GM04504 (cell line): ENCODE measurements at places on chromosomes 13 and 19.

- DNase-seq = no peak
Observed at GRCh38 chr13:45257638-45258333, 56.9 kb upstream of the KCTD4 start.

DNA sequence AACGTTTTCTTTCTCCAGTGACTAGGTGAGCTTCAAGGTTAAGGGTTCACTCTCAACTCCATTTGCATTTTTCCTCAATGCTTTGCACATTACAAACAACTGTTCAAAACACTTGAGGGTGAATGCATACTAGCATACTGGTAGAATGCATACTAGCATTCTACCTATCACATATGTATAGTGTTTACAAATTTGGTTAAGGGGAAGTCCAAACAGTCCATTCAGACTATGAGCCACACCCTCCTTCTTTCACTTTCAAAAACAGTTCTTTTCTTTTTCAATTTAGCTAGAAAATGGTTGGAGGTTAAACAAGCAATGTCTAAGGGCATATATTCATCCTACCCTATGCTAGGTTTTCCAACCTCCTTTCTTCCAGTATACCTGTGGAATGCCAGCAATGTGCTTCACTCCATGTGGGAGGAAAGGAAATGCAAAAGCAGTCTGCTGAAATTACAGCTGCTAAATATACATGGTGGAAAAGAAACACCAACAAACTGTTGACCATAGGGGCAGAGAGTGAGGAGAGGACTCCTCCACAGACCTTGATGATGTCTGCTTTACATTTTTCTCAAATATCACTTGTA, 102.6 kb downstream of the DOCK9 start:
- no peak for DNase-seq

GRCh38 chr19:35713904-35714495, 3.8 kb upstream of the KMT2B start:
- DNase-seq = no peak

DNA sequence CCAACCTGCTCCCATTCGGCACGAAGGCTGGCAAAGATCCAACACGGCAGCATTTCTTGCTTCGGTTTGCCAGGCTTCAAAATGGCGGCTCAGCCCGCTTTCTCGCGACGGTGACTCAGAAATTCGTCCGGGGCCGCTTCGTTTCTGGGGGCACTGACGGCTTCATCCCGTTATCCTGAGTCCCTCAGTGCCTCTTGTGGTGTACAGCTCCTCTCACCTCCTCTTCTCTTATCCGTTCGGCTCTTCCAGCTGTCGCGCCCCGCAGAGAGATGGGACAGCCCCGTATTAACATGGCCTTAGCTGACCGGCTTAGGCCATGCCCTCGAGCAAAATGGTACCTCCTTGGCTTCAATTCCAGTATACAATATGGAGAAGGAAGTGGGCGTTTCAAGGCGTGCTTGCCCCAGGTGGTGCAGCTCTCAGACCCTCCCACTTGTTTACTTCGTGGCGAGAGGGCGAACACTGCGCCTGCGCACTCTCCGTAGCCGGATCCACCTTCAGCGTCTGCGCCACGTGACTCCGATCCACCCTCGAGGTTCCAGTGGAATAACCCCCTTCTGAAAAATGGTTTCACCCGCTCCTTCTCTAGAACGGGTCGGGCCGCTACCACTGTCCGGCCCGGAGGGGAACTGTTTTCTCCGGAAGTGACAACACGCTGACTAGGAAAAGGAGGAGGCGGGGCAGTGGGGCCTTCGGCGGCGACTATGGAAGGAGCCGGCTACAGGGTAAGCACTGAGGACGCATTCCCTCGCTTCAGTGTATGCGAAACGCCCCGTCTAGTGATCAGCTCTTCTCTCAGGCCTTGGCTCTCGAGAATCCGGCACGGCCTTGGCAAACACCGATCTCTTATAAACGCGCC, at the start of the genes AKT1S1 and TBC1D17:
TSS of gene AKT1S1 (minus strand) at position 336 of the 859 bp plus-strand sequence. CDS start 4,060 bp downstream, outside the sequence.
TSS of gene TBC1D17 (plus strand) at position 683 of the 859 bp plus-strand sequence. CDS start at position 705, 22 bp downstream.
- DNase-seq = peak; percentile 100

DNA sequence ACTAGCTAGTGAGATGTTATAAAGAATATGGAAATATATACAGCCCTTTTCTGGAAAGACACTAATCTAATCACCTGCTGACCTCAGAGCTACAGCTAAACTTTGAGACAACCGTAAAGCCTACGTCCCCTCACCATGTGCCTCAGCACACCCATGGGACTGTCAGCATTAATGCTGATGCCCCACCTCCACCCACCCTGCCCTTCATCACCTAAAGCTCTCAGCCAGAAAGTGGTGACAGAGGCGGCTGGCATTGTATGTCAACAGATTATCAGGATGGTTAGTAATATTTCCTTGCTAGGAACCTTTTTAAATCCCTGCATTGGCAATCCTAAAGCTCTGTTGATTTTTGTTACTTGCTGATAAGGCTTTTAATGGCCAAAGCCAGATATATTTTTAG, 1177.9 kb downstream of the DIAPH3 start:
- DNase-seq = no peak

DNA sequence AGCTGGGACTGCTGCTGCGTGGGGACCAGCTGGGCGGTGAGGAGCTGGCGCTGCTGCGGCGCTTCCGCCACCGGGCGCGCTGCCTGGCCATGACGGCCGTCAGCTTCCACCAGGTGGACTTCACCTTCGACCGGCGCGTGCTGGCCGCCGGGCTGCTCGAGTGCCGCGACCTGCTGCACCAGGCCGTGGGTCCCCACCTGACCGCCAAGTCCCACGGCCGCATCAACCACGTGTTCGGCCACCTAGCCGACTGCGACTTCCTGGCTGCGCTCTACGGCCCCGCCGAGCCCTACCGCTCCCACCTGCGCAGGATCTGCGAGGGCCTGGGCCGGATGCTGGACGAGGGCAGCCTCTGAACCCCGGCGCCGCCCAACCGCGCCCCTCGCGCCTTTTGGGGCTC, 12.8 kb downstream of the TNFAIP8L1 start:
- DNase-seq = no peak

GRCh38 chr13:40271931-40272775, 394.3 kb downstream of the FOXO1 start:
- peak; percentile 65 for DNase-seq

GRCh38 chr19:35828692-35829301, 16.2 kb upstream of the PRODH2 start:
- peak; percentile 27 for DNase-seq

GRCh38 chr13:32804673-32805230, 211.5 kb upstream of the KL start:
- no peak for DNase-seq

GRCh38 chr19:43768273-43769050, 12.3 kb downstream of the KCNN4 start:
- no peak for DNase-seq

DNA sequence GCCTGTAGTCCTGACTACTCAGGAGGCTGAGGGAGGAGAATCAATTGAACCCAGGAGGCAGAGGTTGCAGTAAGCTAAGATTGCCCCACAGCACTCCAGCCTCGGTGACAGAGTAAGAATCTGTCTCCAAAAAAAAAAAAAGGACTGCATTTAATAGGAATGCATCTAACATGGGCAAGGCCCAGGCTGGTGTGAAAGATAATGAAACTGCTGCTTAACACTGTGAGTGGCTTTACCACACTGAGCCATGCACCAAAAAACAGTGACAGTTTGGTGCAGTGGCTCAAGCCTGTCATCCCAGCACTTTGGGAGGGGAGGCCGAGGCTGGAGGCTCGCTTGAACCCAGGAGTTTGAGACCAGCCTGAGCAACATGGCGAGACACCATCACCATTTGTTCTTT, 8.6 kb downstream of the GTF2F1 start:
- no peak for DNase-seq

GRCh38 chr19:4172861-4173473, 9.4 kb downstream of the SIRT6 start:
- no peak for DNase-seq

DNA sequence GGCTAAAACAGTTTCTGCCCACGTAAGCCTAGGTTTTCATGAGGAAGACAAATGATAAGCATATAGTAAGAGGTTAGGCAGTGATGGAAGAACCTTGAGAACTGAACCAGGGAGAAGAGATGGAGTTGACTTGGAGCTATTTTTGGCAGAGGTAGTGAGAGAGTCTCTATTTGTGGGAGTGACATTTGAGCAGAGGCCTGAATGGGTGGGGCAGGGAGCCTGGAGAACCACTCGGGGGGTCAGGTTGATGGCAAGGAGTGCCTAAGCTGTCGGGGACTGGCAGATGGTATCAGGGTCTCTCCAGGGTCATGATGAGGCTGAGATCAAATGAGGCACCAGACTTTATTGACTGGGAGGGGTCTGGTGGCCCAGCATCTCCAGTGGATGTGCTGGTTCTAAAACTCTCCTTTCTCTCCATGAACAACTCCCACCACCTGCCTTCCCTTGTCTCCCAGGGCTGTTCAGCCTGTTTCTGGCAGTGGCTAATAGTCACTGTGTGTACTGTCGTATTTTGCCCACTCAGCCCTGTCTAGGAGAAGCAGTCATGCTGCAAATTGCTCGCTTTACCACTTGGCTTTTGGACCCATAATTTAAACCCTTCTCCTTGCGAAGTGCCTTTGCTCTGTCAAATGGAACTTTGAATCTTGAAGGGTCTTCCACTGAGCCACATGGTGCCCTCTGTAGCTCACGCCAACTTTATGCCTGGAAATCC, 3.6 kb downstream of the MAU2 start:
- no peak for DNase-seq

DNA sequence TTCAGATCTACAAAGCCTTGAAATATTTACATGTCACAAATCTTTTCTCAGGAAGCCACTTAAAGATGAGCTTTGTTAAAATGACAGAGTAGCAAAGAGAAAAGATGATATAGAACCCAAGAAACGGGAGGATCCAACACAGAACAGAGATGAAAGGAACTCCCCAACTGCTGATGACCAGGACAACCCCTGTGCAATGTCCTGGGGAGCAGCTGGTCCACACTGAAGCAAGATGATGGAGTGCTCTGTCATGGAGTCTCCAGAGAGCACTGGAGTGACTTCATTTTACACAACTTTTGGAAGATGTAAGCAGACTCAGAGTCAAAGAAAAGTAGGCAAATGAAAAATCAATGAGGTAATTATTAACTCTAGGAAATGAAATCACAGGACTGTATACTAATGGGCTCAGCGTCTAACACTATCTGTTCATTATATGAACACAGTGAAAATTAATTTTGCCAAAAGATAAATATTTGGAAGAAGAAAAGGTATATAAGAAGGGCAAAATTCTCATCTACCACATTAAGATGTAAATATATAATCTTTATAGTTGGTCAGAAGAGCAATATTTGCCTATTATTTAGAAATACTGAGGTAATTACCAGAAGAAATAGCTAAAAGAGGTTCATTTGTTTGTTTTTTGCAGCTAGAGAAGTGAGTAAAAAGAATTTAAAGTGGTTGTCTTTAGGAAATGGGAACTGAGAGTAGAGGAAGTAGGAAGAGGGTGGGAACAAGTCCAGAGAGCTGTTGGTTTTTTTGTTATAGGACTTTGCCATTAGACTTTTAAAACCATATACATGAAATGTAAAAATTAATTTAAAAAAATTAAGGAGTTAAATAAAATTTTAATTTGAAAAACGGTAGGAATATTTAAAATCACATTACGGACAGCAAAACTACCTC, 30.5 kb downstream of the MTRF1 start:
- no peak for DNase-seq

- no peak for DNase-seq
Observed at GRCh38 chr13:76331943-76332712, 554.1 kb downstream of the KCTD12 start.

DNA sequence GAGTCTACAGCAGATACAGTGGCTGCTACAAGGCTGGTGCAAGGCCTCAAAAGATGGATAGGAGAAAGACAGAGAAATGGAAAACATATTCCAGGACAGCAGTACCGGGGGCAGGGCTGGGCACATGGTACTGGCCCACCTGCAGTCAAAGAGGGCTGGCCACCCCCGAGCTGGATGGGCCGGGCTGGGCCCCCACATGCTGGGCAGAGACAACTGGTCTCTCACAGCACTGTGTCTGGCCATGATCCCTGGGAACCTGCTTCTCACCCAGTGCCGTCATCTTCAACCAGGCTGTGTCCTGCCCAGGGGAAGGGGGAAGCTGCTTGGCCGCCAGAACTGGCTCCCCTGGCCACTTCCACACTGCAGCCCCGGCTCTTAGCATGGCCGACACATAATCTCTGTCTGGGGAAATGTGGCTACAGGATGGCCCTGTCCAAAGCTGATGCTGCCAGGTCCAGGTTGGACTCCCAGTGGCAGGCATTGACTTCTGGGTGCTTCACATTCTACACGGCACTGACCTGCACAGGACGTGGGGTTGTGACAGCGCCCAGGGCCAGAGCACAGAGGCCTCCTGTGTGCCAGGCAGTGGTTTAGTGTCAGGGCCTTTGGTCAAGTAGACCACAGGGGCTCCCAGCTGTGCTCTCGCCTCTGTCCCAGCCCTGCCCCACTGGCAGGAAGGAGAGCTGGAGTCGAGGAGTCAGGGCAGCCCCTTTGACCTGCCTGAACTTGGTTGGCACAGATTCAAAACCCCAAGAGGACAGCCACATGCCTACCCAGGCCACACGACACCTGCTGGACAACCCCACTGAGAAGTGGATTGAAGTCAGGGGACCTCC, 21.7 kb downstream of the PEPD start:
- DNase-seq = no peak

GRCh38 chr19:5891938-5892771, 11.4 kb downstream of the NDUFA11 start:
- DNase-seq = no peak

- no peak for DNase-seq
Observed at GRCh38 chr13:45940061-45940460, 88.5 kb upstream of the SIAH3 start.

DNA sequence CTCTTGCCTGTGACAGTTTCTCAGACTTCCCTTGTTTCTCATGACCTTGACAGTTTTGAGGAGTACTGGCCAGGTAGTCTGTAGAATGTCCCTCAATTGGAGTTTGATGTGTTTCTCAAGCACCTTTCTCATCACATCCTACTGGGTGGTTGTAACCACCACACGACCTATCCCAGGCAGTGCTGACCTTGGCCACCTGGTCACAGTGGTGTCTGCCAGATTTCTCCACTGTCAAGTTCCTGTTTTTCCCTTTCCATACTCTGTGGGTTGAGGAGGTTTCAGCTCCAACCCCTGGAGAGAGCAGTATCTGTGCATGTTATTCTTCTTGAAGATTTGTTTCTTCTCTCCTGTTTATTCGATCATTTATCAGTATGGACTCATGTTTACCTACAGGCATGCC, 8.4 kb upstream of the UPF3A start:
- no peak for DNase-seq
